Stimulated activated CD8-positive, alpha-beta memory T cell treated with anti-CD3 and anti-CD28 coated beads, Interleukin-7, amount 100 ng/mL, for 24 hours (primary cell): ENCODE measurements at places on chromosomes 6 and 20.

DNA sequence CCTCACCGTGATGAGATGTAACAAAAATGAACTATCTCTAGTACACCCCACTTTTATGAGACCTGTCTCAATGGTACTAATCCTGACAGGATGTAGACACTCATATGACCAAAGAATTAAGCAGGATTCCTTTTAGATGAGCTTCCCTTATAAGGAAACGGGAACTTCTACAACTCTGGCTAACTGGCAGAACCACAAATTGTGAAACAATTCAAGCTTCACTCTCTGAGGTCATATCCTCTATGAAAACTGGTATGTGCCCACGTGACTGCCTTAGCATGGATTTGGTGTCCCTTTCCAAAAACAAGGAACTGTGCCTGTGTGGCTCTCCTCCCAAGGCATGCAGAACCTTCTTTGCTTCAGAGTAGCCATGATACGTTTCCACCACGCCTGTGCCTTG is 14.1 kb upstream of the CPNE5 start:
- no peak for DNase-seq

DNA sequence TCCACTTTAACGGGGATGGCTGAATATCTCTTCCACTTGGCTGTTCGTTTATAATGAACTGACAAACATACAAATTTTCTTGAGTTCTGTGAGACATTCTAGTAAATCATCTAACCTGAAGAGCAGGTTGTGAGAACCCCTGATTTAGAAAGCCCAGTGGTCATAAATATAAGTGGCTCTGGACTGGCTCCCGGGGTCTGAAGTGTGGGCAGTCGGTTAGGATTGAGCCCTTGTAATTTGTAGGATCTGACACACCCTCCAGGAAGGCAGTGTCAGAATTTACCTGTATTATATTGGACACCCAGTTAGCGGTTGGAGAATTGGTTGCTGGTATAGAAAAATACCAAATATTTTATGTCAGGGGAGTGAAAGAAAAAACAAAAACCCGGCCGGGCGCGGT is 6.8 kb upstream of the GMEB2 start:
- DNase-seq = no peak

- no peak for DNase-seq
Measured at GRCh38 chr6:87397656-87398055, 10.1 kb upstream of the CFAP206 start.

GRCh38 chr6:170290296-170291128 is at the start of gene DLL1:
TSS of gene DLL1 (minus strand) at chr6:170291078. CDS start at chr6:170290139, 939 bp downstream.
- no peak for DNase-seq

DNA sequence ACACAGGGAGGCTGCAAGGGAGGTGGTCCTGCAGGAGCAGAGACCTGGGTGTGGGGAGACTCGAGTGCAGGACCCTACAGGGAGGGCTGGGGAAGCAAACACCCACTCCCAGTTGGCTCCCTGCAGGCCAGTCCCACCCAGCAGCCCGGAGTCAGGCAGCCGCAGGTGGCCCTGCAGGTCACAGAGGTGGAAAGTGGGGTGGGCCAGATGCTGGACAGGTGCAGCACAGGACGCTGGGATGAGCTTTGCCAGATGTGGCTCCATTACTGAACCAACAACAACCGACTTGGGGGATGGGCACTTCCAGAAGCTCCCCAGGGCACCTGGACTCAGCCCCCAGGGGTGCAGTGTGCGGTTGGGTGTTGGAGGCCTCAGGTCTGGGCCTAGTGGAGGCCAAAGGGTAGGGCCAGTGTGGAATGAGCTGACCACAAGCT is 26.6 kb upstream of the MYT1 start:
- no peak for DNase-seq

DNA sequence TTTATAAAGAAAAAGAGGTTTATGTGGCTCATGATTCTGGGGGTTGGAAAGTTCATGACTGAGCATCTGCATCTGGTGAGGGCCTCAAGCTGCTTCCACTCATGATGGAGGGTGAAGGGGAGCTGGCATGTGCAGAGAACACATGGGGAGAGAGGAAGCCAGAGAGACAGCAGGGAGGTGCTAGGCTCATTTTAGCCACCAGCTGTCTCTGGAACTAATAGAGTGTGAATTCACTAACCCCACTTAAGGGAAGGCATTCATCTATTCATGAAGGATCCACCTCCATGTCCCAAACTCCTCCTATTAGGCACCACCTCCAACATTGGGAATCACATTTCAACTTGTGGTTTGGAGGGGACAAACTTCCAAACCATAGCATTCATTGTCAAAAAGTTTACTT is 137.3 kb upstream of the PMEPA1 start:
- DNase-seq = no peak

GRCh38 chr20:1933465-1933870 is 38.3 kb downstream of the SIRPA start:
- DNase-seq = no peak

DNA sequence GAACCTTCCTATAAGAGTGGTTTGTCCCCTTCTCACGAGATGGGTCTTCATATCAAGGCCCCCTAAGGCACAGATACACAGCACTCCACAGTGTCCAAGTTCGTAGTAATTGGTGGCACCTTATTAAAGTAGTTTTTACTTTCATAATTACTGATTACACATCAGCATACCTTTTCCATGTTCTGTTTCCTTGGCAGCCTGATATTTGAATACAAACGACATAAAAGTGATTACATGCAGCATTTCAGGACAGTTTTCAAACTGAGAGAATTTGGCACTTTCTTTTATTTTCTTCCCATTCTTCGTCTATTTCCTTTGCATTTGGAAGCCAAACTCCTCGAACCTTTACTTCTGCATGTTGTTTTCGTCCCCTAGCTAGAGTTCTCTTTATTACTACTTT is 139.7 kb downstream of the MTHFD1L start:
- DNase-seq = no peak

DNA sequence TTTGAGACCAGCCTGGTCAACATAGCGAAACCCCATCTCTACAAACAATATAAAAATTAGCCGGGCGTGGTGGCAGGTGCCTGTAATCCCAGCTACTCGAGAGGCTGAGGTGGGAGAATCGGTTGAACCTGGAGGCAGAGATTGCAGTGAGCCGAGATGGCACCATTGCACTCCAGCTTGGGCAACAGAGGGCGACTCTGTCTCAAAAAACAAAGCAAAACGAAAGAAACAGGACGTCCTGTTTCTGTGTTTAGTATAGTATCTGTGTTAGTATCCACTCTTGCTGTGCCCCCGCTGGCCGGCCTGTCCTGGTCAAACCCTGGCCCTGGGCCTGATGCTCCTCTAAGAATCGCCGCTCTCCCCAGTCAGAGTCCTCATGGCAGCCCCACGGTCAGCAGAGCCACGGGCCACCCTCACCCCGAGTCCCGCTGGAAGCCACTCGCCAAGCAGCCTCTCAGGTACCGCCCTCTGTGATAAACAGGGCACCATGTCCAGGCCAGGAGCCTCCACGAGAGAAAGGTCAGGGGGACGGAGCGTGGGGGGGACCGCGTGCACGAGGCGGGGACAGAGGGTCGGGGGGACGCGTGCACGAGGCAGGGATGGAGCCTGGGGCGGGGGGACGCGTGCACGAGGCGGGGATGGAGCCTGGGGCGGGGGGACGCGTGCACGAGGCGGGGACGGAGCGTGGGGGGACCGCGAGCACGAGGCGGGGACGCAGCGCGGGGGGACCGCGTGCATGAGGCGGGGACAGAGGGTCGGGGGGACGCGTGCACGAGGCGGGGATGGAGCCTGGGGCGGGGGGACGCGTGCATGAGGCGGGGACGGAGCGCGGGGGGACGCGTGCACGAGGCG is 384.5 kb downstream of the SMOC2 start:
- no peak for DNase-seq

- no peak for DNase-seq
Measured at GRCh38 chr6:139490482-139490881, 116.0 kb upstream of the CITED2 start.

DNA sequence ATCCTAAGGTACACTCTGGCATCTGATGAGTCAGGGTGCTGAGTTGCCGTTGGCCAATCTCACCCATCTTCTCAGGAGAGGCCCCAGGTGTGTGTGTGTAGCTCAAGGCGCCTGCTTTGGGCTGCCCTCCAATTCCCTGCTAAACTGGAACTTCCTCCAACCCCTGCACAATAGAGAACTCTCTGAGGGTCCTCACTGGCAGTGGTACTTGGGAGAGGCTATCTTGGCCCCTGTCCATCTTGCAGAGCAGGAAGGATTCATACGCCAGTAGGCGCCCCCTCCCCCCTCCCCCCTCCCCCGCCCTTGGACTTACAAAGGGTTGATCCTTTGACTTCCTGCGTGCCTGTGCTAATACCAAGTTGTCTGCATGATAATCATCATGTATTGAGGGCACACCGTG is 173.6 kb downstream of the SASH1 start:
- no peak for DNase-seq

GRCh38 chr6:150514806-150515380 is 84.8 kb upstream of the PLEKHG1 start:
- no peak for DNase-seq

DNA sequence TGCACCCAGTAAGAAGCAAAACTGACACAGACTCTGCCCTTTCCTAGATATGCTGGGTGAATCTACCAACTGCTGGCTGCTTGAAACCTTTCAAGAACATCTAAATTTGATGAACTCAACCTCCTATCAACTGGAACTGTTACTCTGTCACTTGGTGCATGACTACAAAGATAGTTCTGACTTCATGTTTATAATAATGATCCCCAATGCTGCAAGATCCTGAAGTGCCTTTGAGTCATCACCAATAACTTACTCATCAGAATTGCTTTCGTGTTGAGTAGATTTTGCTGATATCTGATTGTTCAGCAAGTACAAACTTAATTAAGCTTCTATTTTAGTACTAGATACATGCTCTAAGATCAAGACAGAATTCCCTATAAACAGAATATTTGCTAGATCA is 100.2 kb upstream of the ARMC2 start:
- no peak for DNase-seq

- no peak for DNase-seq
Measured at GRCh38 chr6:112040956-112041355, 12.9 kb upstream of the CCN6 start.

- peak; percentile 43 for DNase-seq
Measured at GRCh38 chr6:137707590-137708360, 159.3 kb upstream of the TNFAIP3 start.

DNA sequence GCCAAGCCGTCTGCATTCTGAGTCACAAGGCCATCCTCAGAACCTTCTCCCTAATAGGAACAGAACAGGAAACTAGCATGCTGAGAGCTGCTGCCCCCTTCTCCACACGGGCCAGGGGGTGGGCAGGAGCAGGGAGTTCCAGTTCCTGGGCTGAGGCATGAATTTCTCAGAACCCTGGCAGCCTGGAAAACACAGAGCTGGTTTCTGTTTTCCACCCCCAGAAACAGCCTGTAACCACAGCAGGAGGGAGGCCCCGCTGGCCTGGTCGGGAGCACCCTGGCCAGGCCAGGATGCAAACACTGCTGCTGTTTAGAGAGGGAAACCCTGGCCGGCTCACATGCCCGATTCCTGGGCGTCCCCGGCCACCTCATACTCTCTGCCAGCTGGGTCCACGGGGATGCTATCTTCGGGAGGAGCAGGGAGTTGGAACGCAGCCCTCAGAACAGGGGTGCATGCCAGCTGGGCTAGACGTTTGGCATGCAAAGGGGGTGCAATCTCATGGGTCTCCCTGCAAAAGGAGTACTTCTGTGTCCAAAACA is 130.1 kb downstream of the NFATC2 start:
- no peak for DNase-seq

- DNase-seq = no peak
Measured at GRCh38 chr20:31670371-31671228, 32.9 kb downstream of the COX4I2 start.

GRCh38 chr6:24779416-24780016 is 4.8 kb downstream of the GMNN start:
- no peak for DNase-seq

DNA sequence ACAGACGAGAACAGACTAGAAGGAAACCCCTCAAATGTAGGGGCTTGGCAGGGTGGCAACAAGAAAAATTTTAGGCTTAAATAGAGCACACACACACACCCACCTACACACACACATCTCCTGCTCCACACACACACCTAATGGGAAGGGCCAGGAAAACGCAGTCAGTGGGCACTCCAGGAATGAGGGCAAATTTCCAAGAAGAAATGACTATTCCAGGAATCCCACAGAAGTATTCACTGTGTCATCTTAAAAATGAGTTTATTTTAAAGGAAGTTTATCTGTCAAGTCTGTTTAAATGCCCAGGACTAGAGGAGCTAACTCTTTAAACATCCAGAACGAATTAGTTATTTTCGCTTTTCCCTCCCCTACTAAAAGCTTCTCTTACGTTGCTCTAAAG is 13.0 kb downstream of the ALDH8A1 start:
- no peak for DNase-seq

- no peak for DNase-seq
Measured at GRCh38 chr20:31869942-31870725, at the start of the genes DUSP15 and TTLL9. TSS of gene DUSP15 (minus strand) at chr20:31870527. CDS start at chr20:31870337, 190 bp downstream. TSS of gene TTLL9 (plus strand) at chr20:31870634. CDS start at chr20:31871127, 493 bp downstream.

- DNase-seq = no peak
Measured at GRCh38 chr6:2920671-2921112, 17.6 kb upstream of the SERPINB9 start.

- DNase-seq = no peak
Measured at GRCh38 chr6:31351401-31352309, 5.3 kb downstream of the HLA-B start.

DNA sequence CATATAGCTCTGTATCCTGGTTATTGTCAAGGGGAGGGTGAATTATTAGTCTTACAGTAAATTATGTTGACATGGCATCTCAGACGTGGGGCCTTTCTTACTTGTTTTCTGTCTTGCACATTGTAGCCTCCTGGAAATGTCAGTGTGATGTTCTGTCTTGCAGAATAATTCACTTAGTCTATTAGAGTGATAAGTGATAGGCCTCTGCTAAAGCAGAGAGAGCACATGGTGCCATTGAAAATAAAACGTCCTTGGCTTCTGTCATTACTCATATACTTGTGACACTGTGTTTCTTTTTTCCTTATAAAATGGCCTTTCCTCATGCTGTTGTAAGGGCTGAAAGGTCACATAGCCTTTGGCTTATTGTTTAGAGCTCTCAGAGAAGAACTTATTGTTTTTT is 531.0 kb downstream of the EPM2A start:
- DNase-seq = no peak

DNA sequence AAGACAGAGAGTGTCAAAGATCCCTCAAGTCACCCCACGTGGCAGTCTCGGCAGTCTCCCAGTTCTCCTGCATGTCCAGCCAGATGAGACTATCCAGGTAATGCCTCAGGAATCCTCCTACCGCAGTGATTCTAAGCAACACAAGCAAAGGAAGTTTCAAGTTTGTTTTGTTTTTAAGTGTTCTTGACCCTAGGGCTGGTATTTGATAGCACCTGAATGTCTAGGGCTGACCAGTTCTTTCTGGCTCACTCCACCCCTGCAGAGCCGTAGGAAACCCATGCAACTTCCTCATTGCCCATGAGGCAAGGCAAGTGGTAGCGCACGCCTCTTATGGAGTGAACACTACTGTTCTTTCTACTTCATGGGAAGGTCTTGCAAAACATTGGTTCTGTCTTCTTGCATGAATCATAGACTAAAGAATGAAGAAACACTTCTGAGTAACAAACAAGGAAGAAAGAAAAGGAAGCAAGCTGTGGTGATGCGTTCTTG is 24.8 kb upstream of the FOXQ1 start:
- no peak for DNase-seq

GRCh38 chr6:2959909-2960719 is 11.3 kb downstream of the SERPINB6 start:
- no peak for DNase-seq
